Mesenchymal stem cell (in vitro differentiated cells and primary cell): ENCODE measurements at places on chromosomes 12 and 14.
A peak's percentile ranks its signal among the peaks of the same experiment; 100 is the strongest.

GRCh38 chr12:97757481-97758193, 295.0 kb downstream of the RMST start:
- no peak for DNase-seq

DNA sequence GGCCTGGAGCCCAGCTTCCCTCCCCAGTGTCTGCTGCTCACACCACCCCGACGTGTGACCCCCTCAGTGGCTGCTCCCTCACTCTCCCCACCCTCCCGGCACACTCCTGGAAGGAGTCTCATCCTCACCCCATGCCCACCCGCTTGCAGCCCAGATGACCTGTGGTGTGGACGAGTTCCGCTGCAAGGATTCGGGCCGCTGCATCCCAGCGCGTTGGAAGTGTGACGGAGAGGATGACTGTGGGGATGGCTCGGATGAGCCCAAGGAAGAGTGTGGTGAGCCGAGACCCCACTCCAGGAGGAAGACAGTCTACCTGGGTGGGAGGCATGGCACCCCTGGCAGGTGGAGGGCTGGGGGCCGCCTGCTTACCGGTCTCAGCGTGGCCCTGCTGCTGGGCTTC, 15.0 kb upstream of the NXPH4 start:
- no peak for DNase-seq

DNA sequence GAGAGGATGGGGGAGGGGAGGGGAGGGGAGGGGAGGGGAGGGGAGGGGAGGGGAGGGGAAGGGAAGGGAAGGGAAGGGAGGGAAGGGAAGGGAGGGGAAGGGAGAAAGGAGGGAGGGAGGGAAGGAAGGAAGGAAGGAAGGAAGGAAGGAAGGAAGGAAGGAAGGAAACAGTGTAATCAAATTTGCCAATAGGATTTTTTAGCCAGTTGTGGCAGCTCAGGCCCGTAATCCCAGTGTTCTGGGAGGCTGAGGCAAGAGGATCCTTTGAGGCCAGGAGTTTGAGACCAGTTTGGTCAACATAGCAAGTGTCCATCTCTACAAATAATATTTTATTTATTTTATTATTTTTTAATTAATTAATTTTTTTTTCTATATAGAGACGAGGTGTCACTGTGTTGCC, 19.4 kb downstream of the AICDA start:
- no peak for DNase-seq

DNA sequence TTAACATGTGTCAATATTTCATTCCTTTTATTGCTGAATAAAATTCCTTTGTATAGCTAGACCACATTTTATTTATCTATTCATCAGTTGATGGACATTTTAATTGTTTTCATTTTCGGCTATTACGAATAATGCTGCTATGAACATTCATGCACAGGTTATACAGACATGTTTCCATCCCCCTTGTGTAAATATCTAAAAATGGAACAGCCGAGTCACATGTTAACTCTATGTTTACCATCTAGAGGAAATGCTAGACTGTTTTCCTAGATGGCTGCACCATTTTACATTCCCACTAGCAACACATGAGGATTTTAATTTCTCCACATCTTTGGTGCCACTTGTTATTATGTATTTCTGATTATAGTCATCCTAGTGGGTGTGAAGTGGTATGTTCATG, 49.2 kb downstream of the HECTD4 start:
- no peak for DNase-seq

DNA sequence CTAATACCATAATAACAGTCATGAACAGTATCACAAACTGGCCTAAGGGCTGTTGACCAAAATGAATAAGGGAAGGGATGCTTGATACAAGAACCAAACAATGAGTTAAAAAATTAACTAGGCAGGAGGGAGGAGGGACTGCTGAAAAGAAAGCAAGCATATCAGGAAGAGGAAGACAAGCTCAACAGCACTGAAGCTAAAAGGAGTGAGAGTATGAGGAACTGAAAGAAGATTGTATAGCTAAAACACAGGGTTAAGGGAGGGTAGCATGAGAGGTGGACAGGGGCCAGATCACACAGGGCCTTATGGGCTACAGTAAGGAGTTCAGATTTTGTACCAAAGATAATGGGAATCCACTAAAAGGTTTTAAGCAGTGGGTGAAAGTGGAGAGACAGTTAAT, 34.1 kb downstream of the ITGA7 start:
- DNase-seq = no peak

DNA sequence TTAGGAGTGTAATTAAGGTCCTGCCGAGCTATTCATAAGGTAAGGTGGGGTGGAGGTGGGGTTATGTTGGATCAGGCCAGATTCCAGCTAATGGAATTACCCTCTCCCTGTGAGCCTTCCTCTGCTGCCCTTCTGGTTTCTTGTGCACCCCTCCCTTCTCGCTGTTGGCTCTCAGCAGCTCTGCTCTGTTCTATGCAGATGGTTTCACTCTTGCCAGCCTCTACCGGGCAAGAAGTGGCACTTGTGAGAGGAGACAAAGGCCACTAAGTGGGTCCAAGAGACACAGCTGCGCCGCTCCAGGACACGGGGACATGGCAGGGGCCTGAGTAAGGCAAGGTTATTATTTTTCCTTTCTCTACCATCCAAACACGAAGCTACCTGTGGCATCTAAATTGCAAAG, 334.4 kb downstream of the EMP1 start:
- no peak for DNase-seq

- peak; percentile 15 for DNase-seq
Observed at GRCh38 chr14:105247715-105248367, 492 bp upstream of the BTBD6 start.

- DNase-seq = no peak
Observed at GRCh38 chr14:91681118-91681517, 50.8 kb downstream of the CATSPERB start.

DNA sequence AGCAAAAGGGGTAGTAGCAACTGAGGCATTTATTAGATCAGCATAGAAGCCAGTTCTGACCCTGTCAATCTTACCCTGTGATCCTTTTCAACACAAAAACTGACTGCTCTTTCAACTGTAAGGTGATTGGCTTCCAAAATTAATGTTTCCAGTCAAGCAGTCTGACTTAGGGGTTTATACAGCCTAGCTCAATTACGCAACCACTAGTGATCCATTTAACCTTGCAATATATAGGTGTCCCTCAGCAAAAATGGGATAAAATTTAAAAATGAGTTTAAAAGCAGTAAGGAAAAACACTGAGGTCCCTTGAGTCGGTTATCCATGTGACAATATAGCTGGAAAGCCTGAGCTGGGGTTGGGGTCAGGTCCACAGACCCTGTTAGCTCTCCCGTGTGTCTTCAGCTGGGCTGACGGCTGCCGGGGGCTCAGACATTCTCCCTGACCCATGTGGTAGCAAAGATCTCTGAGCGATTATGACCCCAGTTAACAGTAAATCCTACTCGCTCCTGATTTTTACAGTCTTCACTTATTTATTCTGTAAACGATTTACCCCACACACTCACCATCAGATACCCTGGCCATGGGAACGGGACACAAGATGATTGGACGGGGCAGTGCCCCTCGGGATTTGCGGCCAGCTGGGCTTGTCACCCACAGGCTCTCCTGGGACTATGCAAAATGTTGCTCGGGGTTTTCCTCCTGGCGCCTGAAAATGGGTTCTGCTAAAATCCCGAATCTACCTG, 16.6 kb downstream of the ADGRD1 start:
- no peak for DNase-seq

GRCh38 chr12:126358806-126359205, 1293.6 kb downstream of the AACS start:
- no peak for DNase-seq

DNA sequence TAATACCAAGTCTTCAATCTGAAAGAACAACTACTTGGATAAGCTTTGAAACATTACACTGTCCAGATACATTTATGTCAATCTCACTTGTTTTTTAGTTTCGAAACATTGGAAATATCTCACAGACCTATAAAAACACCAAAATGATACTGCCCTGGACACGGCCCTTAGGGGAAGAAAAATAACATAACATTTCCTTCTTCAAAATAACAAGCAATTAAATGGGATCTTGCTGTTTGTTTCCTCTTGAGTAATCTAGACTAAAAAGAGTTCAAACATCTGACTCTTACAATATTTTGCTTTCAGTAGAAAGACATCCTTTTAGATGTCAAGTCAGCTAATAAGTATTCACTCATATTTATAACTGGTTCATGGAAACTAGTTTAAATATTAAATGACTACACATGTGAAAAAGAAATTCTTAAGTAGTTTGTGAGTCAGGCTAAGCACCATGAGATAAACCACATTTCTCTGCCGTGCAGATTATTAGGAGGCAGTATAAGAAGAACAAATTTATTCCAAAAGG, 87.5 kb downstream of the EPS8 start:
- DNase-seq = peak; percentile 77

GRCh38 chr12:69948851-69949250, 123.8 kb downstream of the MYRFL start:
- DNase-seq = no peak

DNA sequence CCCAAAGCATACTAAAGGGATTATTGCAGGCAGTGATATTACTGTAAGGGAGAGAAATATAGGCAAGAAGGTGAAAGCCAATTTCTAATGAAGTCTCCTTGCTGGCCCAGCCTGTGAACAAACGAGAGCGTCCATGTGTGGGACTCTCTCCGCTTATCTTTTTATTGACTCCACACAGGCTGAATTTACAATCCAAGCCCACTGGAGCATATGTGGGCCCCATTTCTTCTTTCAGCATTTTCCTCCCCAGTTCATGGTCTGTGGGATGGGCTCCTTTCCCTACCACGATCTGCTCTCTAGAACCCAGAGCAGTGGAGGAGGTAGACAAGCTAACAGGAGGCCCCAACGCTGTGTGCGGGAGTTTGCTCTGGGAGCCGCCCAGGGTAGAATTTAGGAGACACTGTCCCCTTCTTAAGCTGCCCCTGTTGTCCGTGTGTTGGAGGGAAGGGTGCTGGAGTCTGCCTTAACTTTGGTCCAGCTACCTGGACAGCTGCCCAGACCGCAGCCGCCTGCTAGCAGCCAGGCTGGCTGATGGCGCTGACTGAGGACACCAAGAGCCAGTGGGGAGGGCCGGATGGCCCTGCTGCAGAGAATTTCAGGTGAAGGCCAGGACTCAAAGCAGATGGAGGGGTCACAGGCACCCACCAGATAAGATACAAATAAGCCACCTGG, 3.2 kb upstream of the HOXC11 start:
- DNase-seq = no peak

DNA sequence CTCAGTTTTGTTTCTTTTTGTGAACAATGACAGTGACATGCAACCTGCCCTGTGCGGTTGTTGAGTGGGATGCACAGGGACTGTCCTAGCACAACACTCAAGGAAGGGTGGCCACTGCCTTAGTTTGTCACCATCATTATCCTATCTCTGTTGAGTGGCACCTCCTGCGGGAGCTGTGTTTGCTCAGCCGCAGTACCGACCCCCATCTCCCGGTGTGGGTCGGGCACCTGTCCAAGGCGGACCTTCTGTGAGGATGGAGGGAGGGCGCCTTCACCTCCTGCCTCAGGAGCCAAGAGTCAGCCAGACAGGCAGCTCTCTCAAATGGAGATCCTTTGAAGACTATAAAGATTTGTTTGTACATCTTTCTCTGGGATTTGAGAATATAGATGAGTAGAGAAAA, 142.1 kb downstream of the TSPAN9 start:
- DNase-seq = no peak

DNA sequence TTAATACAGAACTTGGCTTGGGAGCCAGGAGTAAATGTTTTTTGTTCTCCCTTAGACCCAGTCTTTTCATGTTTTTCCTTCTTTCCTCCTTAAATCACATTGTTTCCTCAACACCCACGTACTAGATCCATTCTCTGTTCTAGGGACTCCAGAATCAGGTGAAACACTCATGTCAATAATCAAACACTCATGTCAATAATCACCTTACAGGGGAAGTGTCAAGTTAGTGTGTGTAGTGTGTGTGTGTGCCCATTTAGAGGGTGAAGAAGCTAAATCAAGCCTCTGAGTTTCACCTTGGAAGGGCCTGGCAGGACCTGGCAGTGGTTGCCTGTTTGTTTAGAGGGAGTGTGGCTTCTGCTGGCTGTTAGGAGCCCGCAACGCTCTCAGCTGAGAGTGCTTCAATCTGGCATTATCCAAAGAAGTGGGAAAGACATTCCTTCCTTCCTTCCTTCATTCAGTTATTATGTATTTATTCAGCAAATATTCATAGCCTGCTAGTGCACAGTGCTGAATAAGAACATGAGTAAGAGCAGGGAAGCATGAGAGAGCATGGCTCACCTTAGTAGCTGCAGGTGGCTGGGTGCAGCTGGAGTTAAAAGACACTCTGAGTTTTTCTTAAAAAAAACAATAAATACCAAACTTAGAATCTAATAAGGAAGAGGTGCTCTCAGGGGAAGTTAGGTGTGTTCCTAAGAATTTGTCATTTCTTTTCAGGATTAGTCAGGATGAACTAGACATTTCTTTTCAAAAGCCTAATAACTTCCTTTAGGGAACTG, 17.6 kb upstream of the EID3 start:
- DNase-seq = no peak

DNA sequence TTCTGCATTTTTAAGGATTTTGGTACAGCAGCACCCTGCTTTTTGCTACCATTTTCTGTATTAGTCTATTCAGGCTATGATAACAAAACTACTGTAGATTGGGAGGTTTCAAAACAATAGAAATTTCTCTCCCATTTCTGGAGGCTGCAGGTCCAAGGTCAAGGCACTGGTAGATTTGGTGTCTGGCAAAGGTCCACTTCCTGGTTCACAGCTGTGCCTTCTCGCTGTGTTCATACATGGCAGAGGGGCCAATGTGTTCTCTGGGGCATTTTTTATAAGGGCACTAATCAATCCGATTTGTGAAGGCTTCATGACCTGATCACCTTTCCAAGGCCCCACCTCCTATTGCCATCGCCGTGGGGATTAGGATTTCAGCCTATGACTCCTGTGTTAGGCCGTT, 268.1 kb upstream of the RTL1 start:
- no peak for DNase-seq

DNA sequence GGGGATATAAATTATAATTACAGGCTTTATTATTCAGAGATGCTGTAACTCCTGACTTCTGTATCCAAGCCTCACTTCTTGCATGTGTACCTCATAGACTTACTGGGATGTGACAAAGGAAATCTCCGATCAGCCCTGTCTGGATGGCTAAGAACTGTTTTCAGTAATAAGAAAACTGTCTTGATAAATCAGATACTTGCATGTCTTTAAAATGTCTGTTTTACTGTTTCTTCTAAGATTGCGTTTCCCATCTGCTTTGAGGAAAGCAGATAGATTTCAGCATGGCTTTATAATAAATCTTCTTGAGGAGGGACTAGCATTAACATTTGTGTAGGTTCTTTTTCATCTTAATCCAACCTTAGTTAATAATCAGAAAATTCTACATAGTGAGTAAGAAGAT, 395.9 kb downstream of the EGLN3 start:
- DNase-seq = no peak

DNA sequence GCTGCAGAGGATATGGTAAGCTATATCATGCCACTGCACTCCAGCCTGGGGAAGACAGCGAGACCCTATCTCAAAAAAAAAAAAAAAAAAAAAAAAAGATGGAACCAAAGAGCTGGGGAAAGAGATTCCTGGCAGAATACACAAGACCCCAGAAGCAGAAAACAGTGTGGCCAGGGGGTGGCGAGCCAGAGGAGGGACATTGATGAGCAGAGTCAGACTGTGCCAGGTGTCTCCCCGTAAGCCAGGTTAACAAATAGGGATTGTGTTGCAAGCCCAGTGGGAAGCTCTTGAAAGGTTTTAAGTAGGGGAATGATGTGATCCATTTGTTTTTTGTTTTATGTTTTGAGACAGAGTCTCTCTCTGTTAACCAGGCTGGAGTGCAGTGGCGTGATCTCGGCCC, 56.1 kb downstream of the FIGNL2 start:
- DNase-seq = no peak

GRCh38 chr12:42483521-42483790, 106.1 kb downstream of the PRICKLE1 start:
- DNase-seq = no peak
